ENCODE measurements at places on chromosomes 7 and 10.

DNA sequence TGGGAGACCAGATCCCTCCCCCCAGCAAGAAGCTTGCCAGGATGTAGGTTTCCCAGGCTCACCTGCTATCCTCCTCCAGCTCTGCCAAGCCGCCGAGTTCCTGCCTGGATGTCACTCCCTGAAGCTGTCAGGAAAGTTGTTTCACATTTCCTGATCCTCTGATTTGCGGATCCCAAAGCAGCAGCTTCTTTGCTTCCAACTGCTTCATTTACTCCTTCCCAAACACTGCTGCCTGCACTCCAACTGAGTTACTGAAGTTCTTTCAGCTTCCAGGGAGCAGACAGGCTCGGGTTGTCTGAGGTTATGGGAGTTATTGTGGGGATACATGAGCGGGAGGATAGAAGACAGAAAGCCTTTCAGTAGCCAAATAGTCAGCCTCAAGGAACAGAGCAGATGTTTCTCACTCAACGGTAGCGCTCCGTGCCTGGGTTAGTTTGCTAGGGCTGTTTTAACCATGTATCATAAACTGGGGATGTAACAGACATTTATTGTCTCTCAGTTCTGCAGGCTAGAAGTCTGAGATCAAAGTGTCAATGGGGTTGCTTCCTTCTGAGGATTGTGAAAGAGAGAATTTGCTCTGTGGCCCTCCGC, 516.0 kb downstream of the REEP3 start:
- DNase-seq: no peak

- DNase-seq: no peak
Observed at GRCh38 chr7:154519229-154519628, 467.0 kb downstream of the DPP6 start.

- no peak for DNase-seq
Observed at GRCh38 chr7:37915438-37915837, 1.2 kb downstream of the SFRP4 start.

DNA sequence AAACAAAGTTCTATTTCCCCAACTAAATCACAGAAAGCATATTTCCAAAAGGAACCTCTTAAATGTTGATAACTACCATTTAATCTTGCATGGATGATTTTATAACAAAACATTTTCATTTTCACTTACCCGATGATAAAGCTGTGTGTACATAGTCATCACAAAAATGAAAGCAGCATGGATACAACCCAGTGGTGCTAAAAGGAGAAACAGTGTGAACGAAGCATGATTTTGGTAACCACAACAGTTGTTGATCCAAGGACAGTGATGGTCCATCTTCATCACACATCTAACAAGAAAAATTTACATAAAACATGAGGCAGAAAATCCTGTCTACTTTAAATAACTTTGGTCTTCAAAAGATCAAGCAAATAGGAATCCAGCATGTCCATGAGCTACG, 4.7 kb downstream of the ZDHHC6 start:
- DNase-seq: no peak

DNA sequence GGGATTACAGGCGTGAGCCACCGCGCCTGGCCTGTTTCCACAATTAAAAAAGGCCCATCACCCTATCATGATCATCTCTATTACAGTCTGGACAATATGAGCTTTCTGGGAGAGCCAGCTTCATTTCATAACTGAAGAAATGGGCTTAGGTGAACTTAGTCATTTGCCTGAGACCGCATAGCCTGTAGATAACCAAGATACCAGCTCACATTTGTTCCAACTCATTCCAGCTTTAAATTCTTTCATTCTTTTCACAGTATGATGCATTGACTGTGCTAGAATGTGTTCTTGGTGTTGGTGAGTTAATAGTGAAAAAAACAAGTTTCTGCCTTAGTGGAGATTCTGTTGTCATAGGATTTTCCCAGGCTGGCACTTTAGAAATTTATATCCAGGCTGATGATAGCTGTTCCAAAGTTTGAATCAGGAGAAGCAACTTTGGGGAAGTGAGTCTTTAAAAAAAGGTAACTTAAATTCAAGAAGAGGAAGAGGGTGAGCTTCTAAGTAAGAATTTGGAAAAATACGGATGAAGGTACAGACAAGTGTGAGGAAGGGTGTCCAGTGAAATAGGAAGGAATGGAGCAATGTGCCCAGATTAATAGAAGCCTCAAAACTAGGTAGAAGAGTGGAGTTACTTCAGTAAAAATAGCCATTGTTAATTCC, 2.1 kb upstream of the H2AZ2 start:
- no peak for DNase-seq

GRCh38 chr10:46286991-46287693, at the start of gene ANTXRL:
Gene ANTXRL, plus strand, starts transcription at chr10:46286997. Its CDS starts 266 bp downstream, at chr10:46287263.
- no peak for DNase-seq

DNA sequence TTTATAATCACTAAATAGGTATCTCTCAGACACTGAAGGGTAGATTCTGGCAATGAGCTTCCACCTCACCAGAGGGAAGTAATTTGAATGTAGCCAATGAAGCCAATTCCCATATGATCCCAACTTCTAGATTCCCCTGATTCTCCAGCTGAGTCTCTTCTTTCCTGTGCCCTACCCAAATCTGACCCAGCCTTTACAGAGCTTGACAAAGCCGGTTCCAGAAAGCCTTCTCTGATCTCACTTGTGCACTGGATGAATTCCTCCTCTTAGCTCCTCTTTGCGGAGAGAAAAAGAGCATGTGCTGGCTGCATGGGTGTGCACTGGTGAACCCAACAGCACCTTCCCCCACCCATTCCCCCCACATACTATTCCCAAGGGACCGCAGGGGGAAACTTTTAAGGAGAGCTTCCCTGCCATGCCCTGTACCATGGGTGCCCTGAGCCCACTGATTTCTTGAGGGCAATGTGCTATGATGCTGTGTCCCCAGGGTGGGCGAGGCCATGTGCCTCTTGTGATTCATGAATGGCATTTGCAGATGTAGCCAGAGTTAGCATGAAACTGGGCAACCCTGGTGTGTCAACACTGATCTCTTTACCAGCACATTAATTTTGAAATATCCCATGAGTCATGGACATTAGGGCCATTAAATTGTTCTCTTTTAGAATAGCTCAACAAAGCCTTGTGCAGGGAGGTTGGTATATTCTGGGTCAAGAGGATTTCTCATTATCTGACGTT, 50.4 kb upstream of the PLEKHA1 start:
- no peak for DNase-seq

- no peak for DNase-seq
Observed at GRCh38 chr7:23811540-23811939, 101.5 kb downstream of the STK31 start.

GRCh38 chr7:81416659-81417058, 353.2 kb downstream of the HGF start:
- no peak for DNase-seq

GRCh38 chr10:96118604-96119450, 11.3 kb upstream of the ZNF518A start:
- no peak for DNase-seq

GRCh38 chr7:134827889-134828288, 48.5 kb downstream of the CALD1 start:
- DNase-seq: no peak

DNA sequence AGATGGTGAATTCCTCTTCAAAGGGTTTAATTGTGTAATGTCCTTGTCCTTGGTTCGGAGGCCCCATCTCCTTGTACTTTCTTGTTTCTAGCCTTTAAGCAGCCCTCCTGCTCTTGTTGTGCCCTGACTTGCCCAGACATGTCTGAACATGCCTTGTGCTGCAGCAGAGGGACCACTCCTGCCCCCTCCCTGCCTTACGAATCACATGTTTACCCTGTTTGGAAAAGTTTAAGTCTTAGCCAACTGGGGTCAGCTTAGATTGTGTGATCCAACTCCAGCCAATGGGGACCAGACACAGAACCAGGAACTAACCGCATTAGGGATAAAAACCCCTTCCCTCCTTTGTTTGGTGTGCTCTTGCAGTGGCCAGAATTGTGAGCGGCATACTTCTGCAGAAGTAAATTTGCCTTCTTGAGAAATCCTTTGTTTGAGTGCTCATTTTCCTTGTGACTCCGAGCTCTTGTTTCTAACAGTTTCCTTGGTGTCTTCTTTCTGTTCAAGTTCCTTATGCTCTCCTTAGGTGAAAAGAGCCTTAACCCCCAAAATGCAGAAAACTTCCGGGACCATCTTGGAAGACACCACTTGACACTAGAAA, 29.4 kb downstream of the CLRN3 start:
- DNase-seq: no peak

GRCh38 chr10:17792991-17793390, 16.2 kb upstream of the MRC1 start:
- DNase-seq: no peak

- no peak for DNase-seq
Observed at GRCh38 chr7:26011039-26011696, 140.8 kb upstream of the NFE2L3 start.

- no peak for DNase-seq
Observed at GRCh38 chr10:12042409-12042796, 206 bp downstream of the UPF2 start.

- DNase-seq: peak; percentile 58
Observed at GRCh38 chr7:106022193-106022821, 59.2 kb downstream of the CDHR3 start.

DNA sequence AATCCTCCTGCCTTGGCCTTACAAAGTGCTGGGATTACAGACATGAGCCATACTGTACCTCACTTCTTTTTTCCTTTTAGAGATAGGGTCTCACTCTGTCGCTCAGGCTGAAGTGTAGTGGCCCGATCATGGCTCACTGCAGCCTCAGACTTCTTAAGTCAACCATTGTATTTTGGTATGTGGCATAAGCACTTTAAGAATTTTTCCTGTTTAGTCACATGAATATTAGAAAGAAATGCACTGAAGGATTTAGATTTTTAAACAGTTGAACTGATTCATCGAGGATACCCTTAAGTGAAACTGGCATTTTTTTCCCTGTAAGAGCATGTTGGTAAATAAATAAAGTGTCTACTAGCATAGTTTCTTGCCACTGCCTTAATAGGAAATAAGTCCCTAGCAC, 319.3 kb upstream of the CACNA2D1 start:
- no peak for DNase-seq

GRCh38 chr10:92181575-92181974, 109.3 kb downstream of the CPEB3 start:
- DNase-seq: no peak

- DNase-seq: no peak
Observed at GRCh38 chr7:144407266-144407931, 3.9 kb upstream of the NOBOX start.

- DNase-seq: no peak
Observed at GRCh38 chr7:28005075-28005846, 175.3 kb downstream of the JAZF1 start.

- DNase-seq: no peak
Observed at GRCh38 chr10:1628757-1629156, 108.6 kb downstream of the ADARB2 start.

DNA sequence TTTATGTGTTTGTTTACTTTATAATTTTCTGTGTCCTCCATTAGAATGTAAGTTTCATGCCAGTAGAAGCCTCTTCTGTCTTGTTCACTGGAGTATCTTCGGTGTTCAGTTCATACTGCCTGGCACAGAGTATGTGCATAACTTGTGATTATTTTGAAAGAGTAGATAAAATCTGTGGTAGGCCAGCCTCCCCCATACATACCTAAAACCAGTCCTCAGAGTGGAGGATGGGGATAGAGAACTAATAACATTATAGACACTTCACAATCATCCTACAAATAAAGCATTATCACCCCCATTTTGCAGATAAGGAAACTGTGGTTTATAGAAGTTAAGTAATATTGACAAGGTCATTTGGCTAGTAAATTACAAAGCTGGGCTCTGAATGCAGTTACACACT, 28.0 kb downstream of the VIM start:
- no peak for DNase-seq

- DNase-seq: peak; percentile 34
Observed at GRCh38 chr7:132575419-132575981, 770 bp downstream of the PLXNA4 start.

- no peak for DNase-seq
Observed at GRCh38 chr7:17490825-17491224, 192.4 kb downstream of the AHR start.

GRCh38 chr7:78879206-78879605, 574.3 kb downstream of the MAGI2 start:
- no peak for DNase-seq

DNA sequence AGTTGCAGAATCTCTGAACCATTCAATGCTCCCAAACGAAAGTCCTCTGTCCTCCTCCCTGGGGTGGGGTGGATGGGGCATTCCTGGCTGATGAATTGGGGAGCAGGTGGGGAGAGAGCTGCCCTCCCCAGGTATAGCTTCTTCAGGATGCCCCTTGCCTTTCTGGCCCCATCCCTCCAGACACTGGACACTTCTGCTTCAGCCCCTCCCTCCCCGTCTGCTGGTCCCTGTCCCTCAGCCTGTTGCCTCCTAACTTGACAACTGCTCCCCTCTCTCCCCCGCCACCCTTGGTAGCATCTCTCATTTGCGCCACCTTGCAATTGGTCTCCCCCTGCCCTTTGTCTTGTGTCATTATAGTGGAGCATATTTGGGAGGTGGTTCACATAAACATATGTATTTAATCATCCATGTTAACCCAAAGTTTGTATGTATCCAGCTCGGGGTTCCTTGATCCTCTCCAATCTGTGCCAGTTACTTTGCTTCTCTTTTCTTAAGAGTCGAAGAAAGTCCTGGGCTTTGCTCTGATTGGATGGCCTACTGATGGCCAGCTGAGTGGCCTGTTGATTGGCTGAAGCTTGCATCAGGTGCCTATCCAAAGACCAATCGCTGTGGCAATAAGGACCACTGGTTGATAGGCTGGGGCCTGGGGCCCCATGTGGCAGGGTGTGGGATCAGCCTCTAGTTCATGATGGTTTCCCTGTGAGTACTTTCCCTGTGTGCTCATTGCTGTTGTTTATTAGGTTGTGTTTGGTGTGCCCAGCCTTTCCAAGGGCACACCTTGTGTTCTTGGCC, 4.0 kb upstream of the GCK start:
- DNase-seq: no peak

DNA sequence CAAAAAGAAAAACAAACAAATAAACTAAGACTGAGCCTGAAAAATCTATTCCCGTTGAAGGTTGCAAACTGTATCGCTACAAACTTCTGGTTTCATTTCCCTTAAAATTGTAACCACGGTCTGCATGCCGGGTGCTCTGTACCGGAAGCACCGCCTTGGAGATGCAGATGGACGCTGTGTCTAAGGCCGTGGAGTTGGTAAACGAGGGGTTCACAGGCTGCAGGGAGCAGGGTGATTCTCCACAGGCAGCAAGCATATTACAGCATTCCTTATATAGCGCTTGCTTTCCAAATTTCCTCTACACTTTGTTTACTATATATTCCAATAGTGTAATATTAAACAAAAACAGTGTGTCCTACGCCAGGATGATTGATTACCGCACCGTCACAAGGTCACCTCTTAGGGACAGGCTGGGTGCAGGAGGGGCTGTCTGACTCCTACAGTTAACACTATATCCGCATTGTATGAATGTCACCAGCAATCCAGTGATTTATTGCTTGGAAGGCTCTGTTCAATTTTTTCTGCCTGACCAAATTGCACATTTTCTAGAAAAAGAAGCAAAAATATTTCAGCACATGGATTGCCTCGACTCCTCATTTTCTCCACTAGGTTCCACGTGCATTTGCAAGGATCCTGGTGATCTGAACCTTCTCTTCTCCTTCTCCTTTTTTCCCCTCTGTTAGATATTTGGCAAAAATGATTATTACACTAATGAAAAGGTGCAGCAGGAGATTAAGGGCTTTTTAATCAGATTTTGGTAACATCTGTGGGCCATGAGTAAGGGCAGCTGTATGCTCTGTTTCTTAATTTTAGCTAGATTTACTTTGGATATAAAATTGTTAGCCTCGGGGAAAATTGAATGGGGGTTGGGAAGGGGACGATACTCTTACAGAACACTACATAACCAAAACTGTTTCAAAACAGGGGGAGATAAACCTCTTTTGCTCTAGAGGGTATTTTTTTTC, 325.8 kb upstream of the MGMT start:
- DNase-seq: no peak

GRCh38 chr7:4817178-4817901, 41.9 kb downstream of the AP5Z1 start:
- no peak for DNase-seq
